ENCODE measurements at places on chromosomes 6 and 20.

DNA sequence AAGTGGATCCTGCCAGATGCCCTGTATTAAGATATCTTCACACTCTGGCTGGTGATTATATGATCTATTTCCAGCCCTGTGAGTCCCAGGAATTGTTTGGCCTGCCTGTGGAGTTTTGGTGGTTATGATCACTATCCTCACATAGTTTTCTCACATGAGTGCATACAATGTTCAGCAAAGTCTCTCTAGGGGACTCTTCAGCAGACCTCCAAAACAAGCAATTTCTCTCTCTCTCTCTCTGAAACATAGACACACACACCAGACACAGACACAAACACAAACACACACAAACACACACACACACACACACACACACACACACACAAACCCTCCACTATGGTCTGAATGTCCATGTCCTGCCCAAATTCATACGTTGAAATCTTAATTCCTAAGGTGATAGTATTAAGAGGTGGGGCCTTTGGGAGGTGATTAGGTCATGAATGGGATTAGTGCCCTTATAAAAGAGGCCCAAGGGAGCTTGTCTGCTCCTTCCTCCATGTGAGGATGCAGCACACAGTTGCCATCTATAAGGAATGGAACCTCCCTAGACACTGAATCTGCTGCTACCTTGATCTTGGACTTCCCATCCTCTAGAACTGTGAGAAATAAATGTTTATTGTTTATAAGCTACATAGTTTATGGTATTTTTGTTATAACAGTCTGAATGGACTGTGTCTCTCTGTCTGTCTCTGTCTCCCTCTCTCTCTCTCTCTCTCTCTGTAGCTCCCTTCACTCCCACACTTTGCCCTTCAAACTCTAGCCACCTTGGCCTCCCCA, 22.0 kb upstream of the SYNJ2 start:
- DNase-seq: no peak

- no peak for DNase-seq
Measured at GRCh38 chr6:41937861-41938574, 3.6 kb downstream of the CCND3 start.

- no peak for DNase-seq
Measured at GRCh38 chr6:98769546-98769945, 64.8 kb upstream of the POU3F2 start.

DNA sequence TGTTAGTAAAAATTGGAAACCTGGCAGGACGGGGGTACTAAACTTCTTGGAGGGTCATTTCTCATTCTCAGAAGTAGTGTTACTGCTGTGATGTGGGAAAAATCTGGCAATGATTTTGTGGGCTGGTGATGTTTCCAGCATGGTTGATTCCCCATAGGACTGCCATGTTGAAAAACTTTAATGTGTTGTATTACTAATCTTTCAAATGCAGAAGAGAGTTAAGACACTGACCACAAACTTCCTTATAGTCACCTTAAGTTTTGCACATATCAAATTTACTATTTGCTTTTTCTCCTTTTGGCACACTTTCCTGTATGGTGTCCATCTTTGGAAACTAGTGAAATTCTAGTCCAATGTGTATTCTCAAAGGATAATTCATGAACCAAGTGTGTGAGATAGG, 236.2 kb upstream of the TAB2 start:
- no peak for DNase-seq

DNA sequence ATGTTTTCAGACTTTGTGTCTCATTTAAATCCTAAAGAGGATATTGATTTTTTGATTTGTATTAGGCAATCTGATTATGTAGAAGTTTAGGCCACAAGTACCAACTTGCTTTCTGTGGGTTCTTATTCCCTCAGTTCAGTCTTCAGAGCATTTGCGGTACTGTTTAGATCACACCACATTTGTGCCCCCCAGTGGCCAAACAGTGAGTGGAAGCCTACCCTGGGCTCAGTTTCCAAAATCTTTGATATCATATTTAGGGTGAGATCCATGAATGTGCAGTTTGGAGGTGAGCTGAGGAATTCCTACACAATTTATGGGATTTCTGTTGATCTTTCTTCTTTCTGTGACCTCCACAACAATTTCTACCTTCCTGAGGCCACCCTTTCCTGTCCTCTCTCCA, 92.3 kb upstream of the FUT9 start:
- DNase-seq: peak; percentile 2

DNA sequence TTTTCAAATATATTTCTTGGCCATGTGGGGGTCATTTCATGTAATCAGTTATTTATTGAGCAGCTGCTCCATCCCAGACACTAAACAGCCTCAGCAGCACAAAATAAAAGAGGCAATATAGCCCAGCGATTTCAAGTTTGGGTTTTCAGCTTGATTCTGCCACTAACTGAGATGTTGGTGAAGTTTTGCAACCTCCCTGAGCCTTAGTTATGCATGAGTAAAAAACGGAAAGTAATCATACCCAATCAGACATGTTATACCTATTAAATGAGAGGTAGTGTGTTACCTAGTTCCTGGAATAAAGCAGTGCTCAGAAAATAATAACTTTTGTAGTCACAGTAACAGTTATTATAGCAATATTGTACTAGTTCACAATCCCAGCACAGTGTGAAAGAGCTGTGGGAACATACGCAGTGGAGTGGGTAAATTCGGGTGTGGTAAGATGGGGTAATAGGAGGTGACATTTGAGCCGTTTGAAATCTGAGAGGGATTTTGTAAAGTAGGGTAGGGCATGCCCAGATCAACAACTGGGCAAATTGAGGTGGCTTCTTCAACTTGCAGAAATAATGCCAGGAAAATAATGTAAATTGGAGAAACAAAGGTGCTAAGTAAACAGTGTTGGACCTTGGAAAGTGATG, 1.5 kb downstream of the SLC9A8 start:
- DNase-seq: no peak

DNA sequence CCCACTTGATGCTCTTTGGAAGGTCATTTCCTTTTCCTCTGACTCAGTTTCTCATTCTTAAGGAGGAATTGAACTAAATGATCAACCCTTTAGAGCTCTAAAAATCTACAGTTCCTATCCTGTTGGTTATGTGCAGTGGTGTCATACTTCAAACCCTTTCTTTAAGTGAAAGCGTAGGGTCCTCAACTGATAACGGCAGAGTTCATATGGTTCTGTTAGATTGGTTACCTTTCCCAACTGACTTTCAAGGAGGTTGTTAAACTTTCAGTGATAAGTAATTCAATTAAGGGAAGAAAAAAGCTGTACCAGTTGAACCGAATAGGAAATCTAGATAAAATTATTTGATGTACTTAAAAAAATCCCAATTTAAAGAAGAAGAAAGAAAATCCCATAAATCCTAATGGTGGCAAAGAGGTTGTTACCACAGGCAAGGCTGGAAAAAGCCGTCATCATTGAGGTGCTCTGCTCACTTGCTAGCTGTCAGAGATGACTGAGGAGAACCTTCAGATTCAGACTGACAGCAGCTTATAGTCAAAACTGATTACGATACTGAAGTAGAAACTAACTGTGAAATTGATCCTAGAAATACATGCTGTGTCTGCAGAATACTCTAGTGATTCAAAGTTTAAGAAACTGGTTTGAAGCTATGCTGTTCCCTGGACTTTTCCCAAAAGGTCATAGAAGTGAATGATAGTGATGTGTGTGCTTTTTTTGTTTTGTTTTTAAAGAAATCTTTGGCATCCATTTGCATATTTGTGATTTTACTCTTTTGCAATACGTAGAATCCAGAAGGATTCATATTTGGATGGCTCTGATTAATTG, 16.2 kb downstream of the TMEM14A start:
- no peak for DNase-seq

- no peak for DNase-seq
Measured at GRCh38 chr6:10584607-10585006, 63.5 kb downstream of the GCNT2 start.

GRCh38 chr6:52216932-52217575, 27.2 kb downstream of the IL17F start:
- DNase-seq: no peak

GRCh38 chr6:85126485-85127167, 323.3 kb upstream of the NT5E start:
- DNase-seq: no peak

DNA sequence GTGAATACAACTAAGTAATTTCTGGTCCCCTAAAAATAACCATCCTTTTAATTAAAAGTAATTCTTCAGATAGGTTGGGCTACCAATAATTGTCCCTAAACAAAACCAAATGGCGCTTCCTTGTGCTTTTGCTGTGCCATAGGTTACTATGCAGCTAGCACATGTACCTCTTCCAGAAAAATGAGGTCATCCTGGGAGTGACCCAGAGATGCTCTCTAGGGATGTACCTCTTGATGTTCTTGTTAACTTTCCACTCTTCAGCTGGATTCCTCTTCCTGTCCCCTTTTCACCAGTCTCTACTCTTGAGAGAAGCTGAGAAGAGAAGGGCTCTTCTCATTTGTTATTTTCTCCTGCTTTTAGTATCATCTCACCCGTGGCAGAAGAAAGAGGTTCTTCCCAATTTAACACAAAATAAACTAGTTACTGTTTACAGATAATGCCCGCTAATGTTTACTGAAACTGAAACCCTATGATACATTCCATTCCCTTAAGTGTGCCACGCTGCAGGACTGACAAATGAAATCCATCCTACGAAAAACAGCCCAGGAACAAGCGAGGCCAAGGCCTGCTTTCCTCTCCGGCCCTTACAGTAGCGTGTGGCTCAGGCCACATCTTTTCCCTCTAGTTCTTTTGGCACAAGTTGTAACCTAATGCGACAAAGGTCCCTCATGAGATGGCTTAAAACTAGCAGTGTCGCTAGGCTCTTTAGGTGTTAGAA, 24.2 kb downstream of the MRS2 start:
- no peak for DNase-seq

DNA sequence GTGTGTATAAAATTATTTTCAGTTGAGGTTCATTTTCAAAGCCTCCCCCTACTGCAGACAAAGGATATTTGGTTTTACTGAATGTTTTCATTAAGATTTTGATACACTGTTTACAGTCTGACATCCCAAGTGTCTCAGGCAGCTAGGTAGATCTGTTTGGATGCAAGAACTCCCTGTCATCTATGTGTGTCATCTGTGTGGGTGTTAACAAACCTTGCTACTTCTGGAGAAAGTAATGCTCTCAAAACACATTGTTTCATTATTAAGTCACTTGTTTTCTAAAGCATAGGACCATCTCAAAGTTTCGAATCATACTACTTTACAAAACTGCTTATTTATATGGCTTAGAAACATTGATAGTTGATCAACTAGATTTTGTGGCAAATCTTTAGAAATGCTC, 114.5 kb upstream of the TMEM170B start:
- DNase-seq: no peak

- no peak for DNase-seq
Measured at GRCh38 chr6:125503181-125503580, 201.4 kb upstream of the HDDC2 start.

- no peak for DNase-seq
Measured at GRCh38 chr20:4555188-4555890, 166.4 kb upstream of the PRND start.

GRCh38 chr6:15615802-15616201, 47.0 kb downstream of the DTNBP1 start:
- DNase-seq: no peak

- no peak for DNase-seq
Measured at GRCh38 chr6:139856562-139856961, 482.1 kb upstream of the CITED2 start.

- DNase-seq: no peak
Measured at GRCh38 chr6:96469312-96469711, 52.3 kb upstream of the UFL1 start.

DNA sequence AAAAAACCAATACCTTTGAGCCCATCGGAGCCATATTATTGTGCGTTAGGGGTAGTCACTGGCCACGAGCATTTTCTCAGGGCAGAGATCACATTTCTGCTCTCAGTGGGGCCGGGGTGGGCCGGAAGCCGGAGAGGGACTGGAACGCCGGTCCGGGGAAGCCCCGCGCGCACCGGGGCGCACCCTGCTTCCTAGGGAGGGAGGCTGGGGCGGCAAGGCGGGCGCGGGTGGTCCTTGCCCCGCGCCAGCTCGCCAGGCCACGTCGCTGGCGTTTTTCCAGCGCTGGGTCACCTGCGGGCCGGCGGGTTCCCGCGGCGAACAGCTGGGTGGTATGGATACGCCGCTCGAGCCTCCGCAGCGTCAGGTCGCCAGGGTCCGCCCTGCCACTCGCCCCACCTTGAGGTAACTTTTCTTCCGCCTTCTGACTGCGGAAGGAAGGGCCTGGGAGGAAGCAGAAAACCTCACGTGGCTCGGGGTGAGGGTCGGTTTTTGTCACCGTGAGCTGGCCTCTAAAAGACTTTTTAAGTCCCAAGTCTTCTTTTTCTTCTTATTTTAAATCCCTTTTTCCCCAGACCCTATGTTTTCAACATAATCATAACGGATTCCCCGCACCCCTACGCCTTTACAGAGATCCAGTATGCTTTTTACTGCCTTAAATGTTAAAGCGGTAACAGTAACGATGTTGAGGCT, 2.7 kb upstream of the EEF1A1 start:
- peak; percentile 78 for DNase-seq

DNA sequence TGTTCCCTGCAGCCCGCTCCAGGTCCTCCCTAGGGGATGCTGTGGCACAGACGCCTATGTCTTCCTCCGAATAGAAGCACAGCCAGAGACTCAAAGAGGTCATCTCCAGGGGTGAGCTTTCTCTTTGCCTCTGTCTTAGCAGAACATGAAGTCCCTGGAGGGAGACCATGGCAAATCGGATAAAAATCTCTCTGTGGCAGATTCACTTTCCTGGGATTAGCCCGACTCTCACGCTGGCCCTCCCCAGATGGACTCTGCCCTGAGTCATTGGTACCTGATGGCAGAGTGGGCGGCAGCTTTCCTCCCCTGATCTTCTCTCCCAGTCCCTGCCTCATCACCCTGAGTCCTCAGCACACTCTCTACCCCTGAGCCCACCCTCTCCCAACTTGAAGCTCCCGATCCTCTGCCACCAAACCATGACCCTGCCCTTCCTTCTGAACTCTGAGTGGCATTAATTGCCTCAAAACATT, 58.0 kb upstream of the CCDC167 start:
- no peak for DNase-seq

DNA sequence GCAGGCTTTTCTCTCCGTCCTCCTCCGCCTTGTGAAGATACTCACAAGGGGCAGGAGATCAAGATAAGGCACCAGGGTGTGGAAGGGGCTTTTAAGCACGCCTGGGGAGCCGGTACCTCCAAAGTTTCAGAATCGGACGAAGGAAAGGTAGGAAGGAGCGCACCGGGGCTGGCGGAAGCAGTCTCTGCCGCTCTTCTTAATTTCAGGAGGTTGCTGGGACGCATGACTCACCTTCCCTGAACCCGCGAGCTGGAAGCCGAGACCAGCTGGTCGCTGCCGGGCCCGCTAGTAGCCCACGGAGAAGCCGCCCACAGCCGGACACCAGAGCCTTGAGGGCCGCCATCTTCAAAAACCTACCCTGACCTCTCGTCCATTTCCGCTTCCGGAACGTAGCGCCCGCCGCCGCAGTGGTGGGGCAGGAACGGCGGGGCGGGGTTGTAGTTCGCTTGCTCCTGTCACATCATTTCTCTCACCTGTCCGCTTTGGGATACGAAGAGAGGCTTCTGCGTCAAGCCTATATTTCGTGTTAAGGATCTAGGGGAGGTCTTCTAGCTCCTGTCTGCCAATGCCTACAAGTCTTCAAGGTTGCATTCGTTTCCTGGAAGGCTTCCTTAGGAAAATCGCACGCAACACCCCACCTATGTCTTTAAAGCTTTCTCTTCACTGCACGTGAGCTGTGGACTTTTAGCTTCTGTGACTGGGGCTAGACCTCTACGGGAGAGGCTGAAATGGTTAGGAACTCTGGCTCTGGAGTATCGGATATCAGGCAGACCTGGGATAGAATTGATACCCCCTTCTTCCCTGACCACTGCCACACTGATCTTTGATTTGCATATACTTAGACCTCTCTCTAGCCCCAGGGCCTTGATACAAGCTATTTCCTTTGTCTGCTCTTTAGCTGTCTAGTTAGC, at the start of gene MRPS18A:
Gene MRPS18A, minus strand, starts transcription at position 355 of the 911 bp plus-strand sequence. Its CDS starts 12 bp downstream, at position 343.
- DNase-seq: peak; percentile 82

GRCh38 chr6:98894810-98895209, 52.9 kb downstream of the FBXL4 start:
- no peak for DNase-seq
